Stimulated activated CD4-positive, alpha-beta T cell treated with anti-CD3 and anti-CD28 coated beads, TNF-alpha, amount 100 ng/mL, for 1 hour (primary cell): ENCODE measurements at places on chromosomes 11 and 22.

- DNase-seq: no peak
These were observed 43.5 kb upstream of the CYP2D6 start for GRCh38 chr22:42174062-42174461.

GRCh38 chr11:10892250-10892649, 34.4 kb upstream of the ZBED5 start:
- DNase-seq: no peak

GRCh38 chr11:94379613-94380012, 21.6 kb downstream of the GPR83 start:
- no peak for DNase-seq

- DNase-seq: no peak
These were observed 375.4 kb downstream of the DDX10 start for GRCh38 chr11:109040303-109040702.

DNA sequence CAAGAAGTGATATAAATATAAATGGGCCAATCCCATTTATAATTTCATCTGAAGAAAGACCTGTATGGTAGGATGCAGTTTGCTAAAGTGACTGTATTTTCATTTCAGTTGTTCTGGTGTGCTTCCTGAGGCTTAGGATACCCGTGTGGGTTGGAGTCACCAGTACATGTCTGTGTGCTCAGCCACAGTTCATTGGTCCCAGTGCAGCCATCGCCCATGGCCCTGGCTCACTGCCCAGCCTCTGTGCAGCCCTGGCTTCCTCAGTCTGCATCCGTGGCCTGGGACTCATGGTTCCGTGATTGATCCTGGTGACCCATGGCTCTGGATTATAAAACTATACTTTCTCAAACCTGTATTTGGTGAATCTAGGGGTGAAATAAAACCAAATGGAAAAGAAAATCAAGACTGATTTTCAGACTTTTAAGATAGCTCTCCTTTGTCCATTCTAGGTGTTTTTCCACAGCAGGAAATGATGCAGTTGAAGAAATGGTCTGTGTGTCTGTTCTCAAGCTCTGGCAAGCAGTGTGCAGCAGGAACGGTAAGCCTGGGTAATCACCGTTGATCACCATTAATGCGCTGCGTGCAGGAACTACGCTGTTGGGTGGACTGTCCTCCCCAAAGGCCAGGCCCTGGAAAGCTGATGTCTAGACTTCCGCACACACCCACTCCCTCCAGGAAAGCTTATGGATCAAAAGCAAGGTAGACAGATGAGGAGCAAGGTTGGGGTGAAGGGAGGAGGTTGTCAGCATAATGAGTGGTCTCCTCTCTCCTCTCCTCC, 27.2 kb downstream of the TTC12 start:
- DNase-seq: no peak

- DNase-seq: no peak
These were observed 3.4 kb downstream of the GNAZ start for GRCh38 chr22:23073526-23074229.

DNA sequence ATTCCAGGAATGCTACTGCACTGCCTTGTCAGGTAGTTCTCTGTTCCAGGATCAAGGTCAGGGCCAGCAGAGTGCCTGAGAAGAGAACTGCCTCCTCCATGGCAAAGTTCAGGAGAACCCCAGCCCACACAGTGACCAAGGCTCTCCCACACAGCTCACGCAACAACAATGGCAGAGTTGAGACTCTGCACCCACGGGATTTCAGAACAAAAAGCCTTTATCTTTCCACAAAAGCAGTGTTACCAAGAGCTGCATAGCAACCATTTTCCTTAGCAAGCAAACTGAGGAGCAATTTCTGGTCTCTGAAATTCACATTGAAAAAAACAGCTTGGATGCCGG, 11.1 kb downstream of the PLAAT3 start:
- no peak for DNase-seq

- DNase-seq: peak; percentile 31
These were observed 48.7 kb downstream of the TSPAN18 start for GRCh38 chr11:44775366-44775984.

- DNase-seq: no peak
These were observed 392.2 kb downstream of the ETS1 start for GRCh38 chr11:128195057-128195751.

GRCh38 chr22:23511627-23512347, 68.3 kb downstream of the IGLL1 start:
- no peak for DNase-seq

DNA sequence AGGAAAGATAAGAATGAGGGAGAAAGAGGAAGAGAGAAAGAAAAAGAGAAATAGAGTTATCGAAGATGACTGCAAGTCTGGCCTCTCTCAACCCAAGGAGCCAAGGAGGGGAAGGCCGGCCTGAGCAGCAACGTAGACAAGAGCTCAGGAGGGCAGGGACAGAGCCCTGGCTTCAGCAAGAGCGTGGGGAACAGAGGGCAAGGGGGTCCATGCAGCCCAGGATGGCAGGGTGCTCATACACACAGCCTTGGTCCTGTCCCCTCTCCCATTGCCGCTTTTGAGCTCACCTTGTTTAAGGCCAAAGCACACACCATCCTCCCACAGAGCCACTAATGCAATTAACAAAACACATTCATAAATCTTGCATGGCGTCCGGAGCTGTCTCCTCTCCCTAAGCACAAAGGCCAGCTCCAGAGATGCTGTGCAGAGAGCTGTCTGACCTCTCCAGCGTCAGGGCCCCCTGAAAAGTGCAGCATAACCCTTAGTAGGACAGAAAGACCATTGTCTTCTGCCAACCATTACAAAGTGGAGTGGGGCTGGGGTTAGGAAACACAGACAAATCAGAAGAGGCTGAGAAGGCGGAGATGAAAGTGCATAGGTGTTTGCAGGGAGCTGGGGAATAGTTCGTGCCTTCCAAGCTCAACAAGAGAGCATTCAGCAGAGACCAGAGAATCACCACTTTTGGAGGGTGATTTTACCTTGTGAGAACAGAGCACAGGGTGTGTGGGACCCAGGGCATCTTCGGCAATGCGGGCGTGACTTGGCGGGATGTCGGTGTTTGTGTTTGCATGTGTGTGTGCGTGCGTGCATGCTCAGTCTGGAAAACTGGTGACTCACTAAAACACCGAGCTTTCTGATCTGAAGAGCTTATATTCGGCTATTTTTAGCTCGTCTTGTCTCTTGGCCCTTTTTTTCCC, 28.2 kb upstream of the JAM3 start:
- no peak for DNase-seq

GRCh38 chr11:96207459-96208449, 135.2 kb downstream of the MAML2 start:
- no peak for DNase-seq

DNA sequence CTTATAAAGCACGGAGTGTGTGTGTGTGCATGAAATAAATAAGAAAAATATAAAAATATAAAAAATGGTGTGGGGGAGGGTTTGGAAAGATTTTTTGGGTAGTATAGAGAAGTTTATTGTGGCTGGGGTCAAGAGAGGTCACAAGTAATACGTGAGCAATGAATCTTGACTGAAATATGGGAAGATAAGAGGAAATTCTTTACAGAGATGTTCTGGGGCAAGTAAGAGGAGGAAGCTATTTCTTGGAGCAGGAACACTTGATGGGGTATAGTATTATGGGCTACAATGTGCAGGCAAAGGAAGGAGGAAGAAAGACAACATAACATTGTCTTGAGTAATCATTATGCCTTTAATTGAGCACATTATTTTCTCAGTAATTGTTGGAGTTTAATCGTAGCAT, 2.1 kb downstream of the HBD start:
- DNase-seq: no peak

DNA sequence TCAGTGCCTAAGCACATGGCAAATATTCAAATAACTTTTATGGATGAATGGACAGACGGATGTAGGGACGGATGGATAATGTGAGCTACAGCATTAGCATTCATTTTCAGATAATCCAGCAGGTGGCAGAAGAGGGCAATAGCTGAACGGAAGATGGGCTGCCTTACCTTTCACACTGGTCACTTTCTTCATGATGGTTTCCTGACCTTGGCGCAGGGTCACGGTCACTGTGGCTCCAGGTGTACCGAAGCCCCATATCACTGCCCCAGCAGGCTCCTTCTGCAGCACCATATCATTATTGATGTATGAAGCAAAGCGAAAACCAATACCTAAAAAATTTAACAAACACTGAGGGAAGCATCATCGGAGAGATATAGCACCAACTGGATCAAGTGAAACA, 4.3 kb downstream of the SIAE start:
- no peak for DNase-seq

GRCh38 chr22:24465566-24465965, 29.6 kb upstream of the UPB1 start:
- DNase-seq: no peak
